ENCODE measurements at places on chromosomes 3 and 15.
A peak's percentile ranks its signal among the peaks of the same experiment; 100 is the strongest.

DNA sequence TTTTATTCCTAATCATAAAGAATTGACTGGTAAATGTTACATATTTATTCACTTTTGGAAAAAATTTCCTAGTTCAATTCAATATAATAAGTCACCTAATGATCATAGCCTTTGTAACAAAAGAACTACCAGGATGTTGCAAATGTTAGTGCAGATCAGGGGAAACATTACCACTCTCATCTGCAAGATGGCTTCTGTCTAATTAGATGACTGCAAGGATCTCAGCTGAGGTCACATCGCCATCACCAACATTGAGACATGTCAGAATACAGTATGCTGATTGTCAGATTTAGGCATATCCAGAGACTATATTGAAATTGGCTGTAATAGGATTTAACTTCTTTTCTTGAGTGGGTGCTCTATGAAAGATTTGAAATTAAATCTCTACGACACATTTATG lies 431.4 kb upstream of the AGTR1 start:
- no peak for DNase-seq

GRCh38 chr3:101779822-101780381 lies 891 bp downstream of the NXPE3 start:
- no peak for DNase-seq

DNA sequence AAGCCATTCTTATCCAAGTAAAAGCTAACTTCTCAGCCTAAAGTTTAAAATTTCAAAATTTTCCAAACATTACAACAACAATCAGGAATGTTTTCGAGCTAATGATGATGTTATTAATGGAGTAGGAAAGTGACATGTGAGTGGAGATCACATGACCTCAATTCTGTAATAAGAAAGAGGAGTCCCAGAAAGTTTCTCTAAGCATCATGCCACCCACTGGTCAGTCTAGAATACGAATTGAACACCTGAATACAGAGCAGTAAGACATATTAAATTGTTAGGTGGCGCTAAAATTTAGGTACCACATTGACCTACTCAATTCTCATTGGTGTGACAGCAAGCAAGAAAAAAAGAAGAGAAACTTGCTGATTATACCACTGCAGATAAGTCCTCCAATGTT lies 163.9 kb downstream of the DCLK3 start:
- no peak for DNase-seq

DNA sequence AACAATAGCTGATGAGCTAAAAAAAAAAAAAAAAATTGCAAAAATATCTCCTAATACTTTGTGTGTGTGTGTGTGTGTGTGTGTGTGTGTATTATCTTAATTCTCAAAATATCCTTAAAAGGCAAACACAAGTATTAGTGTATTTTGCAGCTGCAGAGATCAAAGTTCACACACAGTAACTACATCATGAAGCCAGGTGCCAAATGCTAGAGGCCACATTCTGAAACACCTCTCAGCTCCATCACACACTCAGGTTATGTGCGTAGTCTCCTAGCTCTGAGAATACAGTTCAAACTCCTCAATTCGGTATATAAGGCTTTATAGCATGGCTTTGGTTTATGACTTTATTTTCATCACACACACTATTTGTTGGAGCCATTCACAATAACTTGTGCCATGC lies 33.5 kb upstream of the PPARG start:
- DNase-seq, result no peak

GRCh38 chr15:85494048-85494777 lies 113.8 kb downstream of the AKAP13 start:
- peak; percentile 78 for DNase-seq

- no peak for DNase-seq
Observed at GRCh38 chr15:57503911-57504598, 87.6 kb upstream of the MYZAP start.

GRCh38 chr3:23480329-23480714 lies 277.2 kb downstream of the UBE2E2 start:
- no peak for DNase-seq

DNA sequence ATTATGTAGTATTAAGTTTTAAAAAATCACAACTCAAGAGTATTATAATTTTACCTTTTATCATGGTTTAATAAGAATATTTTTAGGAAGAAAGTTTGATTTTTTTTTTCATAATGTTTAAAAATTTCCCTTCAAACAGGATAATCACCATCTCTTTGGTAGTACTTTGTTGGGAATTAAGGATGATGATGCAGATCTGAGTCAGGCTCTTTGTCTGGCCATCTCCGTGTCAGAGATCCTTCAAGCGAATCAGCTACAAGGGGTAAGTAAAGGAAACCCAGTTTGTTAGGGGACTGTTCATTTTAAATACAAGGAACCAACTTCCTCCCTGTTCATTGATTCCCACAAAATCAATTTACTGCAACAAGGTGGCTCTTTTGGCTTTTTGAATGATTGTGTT lies 36.8 kb upstream of the NIT2 start:
- DNase-seq, result no peak

DNA sequence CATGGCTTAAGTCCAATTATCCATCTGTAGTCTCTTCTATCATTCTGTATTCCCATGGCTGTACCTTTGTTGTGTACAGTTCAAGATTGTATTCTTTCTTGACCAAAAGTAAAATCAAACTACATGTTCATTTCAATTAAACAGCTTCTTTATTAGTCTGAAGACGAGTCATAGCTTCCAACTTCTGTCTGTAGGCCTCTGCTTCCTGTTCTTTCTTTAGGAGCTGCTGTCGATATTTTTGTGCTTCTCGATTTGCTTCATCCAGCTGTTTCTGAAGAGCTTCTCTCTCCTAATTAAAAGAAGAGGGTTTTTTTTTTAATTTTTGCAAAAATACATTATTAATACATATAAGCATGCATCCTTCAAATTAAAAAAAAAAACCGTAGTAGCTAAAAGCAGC lies 13.0 kb upstream of the HDC start:
- peak; percentile 50 for DNase-seq

GRCh38 chr15:52503788-52504496 lies 24.7 kb downstream of the MYO5A start:
- peak; percentile 78 for DNase-seq

- no peak for DNase-seq
Observed at GRCh38 chr3:170220871-170221270, 1.4 kb upstream of the PRKCI start.

DNA sequence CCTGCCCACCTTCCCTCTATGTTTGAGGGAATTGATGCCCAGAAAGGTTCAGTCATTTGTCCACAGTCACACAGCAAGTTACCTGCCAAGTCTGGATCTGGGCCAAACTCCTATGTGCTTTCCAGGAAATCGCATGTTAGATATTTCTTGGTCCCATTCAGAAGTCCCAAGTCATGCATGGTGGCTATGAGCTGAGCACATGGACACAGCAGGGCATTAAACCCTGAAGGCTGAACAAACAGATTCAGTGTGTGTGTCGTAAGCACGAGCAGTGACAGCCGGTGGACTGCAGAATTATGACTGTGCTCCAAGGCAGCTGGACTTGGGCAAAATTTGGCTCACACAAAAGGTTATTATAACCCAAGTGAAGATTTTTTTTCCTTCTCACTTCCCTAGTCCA lies 11.4 kb upstream of the SLC6A6 start:
- peak; percentile 86 for DNase-seq

DNA sequence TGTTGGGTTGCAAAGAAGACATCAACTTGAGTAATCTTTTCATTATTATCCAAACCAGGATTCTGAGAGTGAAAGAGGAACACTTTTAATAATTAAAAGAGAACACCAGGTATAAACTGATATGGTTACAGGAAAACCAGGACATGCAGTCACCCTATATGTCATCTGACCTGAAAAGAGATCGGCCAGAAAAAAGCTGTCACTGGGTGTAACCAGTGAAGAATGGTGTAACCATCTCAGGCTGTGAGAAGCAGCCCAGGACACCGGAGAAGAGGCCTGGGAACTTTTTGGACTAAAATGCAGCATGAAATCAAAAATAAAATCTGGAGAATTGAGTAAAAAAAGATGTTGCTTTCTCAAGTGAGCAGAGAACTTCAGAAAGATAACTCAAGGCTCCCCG lies 10.1 kb upstream of the CCDC80 start:
- DNase-seq, result no peak

DNA sequence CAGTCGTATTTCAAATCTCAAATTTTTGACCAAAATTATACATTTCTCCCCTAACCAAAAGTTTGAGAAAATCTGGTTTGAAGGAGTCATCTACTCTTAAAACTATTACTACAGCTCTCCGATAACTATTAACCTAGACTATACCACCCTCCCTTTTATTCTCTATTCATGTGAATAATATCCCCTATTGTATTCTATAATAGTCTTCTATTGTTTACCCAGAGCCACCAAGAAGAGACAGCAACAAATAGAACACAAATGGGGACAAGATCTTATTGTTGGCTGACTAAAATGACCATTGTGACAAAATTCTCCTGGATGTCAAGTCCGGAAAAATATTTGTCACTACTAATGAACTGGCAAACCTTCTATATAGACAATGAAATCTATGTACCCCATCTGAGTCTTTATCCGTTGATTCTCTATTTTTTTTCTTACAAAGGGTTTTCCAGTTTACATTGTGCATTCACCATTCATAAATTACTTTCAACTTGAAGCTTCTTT lies 618.0 kb downstream of the CADM2 start:
- no peak for DNase-seq

DNA sequence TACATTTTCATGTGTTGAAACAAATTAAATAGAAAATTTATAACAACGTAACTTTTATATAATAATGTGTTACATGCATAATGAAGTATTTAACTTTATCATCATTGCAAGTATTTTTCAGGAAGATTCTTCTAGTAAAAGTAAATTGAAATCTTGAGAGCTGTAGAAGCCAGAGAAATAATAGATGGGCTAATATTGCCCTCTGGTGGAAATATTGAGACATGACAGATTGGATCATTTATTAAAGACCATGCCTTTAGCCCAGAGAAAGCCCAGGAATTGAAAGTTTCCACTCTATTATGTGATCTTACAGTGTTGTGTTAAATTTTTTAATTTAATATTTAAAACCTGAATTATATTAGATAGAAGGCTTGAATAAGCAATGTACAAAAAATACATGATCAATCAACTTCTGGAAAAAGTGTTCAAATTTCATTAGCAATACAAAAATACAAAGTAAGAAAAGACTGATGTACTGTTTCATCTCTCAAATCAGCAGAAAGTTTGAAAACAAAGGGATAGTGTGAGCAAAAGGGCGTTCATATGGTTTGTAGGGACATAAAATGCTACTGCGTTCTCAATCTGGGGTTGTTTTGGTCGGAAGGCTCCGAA lies 52.7 kb upstream of the SPTSSB start:
- peak; percentile 58 for DNase-seq

DNA sequence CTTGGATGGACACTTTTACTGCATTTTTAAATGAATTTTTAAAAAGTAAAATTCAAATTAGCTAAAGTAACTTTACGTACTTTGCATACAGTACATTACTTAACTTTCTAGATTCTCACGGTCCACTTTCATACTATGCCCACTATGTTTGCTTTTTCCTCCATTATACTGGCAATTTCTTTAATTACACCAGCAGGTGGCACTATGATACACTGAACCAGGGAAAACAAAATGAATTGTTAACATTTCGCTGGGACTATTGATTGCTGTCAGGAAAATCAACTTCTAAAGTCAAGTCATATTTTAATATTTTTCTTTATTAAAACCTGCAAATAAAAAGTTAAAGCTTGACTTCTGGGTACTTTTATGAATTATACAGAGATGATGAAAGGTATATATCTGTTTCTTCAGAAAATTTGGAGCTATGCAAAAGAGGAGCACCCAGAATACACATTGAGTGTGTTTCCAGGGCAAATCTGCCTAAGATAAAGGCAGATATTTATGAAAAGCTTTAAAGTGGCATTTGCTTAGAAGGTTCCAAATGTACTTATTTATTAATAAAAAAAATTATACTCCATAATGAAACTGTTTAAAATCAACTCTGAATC lies 21.8 kb upstream of the POU1F1 start:
- DNase-seq, result peak; percentile 46

GRCh38 chr15:99070208-99070607 lies 34.7 kb upstream of the SYNM start:
- DNase-seq, result no peak

GRCh38 chr3:177541541-177541940 lies 344.3 kb upstream of the TBL1XR1 start:
- DNase-seq, result no peak

- DNase-seq, result no peak
Observed at GRCh38 chr15:99562238-99562637, 3.5 kb upstream of the MEF2A start.

DNA sequence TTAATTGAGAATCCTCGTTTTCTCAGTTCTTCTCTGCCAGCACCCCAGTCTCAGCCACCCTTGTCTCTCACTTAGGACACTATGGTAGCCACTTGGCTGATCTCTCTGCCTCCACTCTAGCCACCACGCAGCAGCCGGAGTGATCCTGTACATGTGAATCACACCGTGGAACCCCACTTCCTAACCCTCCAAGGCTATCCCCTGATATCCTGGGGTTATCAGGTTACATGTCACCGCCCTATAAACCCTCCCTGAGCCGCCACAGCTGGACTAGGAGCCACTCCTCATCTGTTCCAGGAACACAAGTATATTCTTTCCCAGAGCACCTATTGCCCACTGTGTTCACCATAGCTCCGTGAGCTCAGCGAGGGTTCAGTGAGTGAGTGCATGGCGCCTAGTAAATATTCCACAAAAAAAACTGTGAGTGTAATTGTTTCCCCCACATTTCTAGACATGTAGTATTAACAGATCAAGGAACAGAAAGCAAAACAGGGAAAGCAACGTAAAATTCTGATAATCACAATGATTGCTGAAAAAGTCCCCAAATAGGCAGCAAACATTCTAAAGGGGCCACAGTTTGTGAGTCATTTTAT lies 661 bp upstream of the PARP14 start:
- peak; percentile 57 for DNase-seq

GRCh38 chr3:152376351-152377183 lies 107.8 kb downstream of the MBNL1 start:
- DNase-seq, result peak; percentile 88

DNA sequence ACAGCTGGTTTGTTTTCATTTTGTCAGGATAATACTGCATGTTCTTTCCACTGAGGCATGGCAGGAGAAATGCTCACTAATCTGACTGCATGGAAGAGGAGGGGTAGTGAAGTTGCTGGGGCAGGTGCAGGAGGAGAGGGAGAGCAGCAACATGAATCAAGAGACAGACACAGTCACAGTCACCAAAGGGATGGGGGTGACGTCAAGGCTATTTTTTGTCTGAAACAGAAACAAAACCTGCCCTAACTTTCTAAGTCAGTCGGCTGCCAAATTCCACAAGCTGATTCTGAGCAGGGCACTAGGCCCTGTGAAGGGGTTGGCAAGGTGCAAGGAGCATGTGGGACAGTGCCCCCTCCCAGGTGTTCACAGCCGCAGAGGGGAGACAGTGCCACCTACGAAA lies 186.6 kb upstream of the NSMCE3 start:
- no peak for DNase-seq

- no peak for DNase-seq
Observed at GRCh38 chr15:72009222-72009621, 108.7 kb downstream of the MYO9A start.

Data from suppressor macrophage treated with lipopolysaccharide for 4 hours (primary cell).